ENCODE measurements at places on chromosomes 6 and 20. TPM values are rescaled to one million over a fixed set of nuclear protein-coding genes. Genes with fewer than 3 reads are reported as not detected.

The IP6K3 gene
- total RNA-seq, result 55.3 TPM

The HLA-DQA2 gene
- 27.7 TPM for total RNA-seq

The LGSN gene
- total RNA-seq, result not detected

GRCh38 chr6:153962555-153962954, 76.5 kb upstream of the OPRM1 start:
- no peak overlapping the region for H3K4me3 ChIP-seq
- no peaks in the 10 kb centered on the region for H3K27me3 ChIP-seq
- H3K27ac ChIP-seq, result no peak overlapping the region
- no peaks in the 10 kb centered on the region for H3K4me1 ChIP-seq
- DNase-seq, result no peak

DNA sequence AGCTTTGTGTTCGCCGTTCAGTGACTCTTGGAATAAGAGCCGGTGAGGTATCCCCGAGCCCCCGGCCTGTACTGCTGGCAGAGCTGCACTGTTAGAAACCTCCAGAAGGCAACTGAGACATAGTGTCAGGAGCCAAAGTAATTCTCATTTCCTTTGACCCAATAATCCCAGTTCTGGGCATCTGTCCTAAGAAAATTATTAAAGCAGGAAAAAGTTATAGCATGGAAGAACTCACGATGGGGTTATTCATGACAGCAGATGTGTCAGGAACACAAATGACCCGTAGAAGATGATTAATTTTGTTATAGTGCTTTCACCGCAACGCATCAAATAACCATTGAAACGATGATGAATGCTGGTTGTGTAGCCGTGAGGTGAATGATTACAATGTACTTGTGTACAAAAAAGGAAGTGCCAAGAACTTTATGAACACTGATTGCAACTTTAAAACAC, 20.3 kb downstream of the CYP21A2 start:
- H3K36me3 ChIP-seq, result peaks cover 79% of the 10 kb centered on the region
- H3K27me3 ChIP-seq, result no peaks in the 10 kb centered on the region
- peak; percentile 21 for DNase-seq
- no peaks in the 10 kb centered on the region for H3K4me1 ChIP-seq
- H3K4me3 ChIP-seq, result no peak overlapping the region
- no peak overlapping the region for H3K27ac ChIP-seq

The SYNCRIP gene
- 68.5 TPM for total RNA-seq

DNA sequence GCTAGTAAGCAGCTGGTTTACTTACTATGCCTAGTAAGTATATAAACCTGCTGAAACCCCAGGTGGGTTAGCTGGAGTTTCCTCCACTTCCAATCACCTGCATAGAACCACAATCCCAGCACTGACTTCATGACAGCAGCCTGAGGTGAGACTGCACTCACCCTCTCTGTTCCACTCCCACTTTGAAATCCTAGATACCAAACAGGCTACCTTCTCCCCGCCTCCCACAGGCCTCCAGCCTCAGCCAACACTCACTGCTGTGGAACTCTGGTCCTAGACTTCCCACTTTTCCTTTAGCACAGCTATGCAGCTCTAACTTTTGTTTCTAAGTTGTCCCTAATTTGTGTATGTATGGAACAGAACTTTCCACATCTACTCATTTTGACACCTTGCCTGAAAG, 149.7 kb upstream of the ARID1B start:
- H3K36me3 ChIP-seq, result no peaks in the 10 kb centered on the region
- H3K27me3 ChIP-seq, result no peaks in the 10 kb centered on the region
- no peak overlapping the region for H3K27ac ChIP-seq

- no peaks in the 10 kb centered on the region for H3K27me3 ChIP-seq
- DNase-seq, result no peak
- peaks cover 68% of the 10 kb centered on the region for H3K4me1 ChIP-seq
- H3K36me3 ChIP-seq, result no peaks in the 10 kb centered on the region
- H3K4me3 ChIP-seq, result peak overlapping the region; percentile 76
Measured at GRCh38 chr20:37524859-37525708, 2.6 kb downstream of the BLCAP start.

The TULP1 gene
- not detected for total RNA-seq

DNA sequence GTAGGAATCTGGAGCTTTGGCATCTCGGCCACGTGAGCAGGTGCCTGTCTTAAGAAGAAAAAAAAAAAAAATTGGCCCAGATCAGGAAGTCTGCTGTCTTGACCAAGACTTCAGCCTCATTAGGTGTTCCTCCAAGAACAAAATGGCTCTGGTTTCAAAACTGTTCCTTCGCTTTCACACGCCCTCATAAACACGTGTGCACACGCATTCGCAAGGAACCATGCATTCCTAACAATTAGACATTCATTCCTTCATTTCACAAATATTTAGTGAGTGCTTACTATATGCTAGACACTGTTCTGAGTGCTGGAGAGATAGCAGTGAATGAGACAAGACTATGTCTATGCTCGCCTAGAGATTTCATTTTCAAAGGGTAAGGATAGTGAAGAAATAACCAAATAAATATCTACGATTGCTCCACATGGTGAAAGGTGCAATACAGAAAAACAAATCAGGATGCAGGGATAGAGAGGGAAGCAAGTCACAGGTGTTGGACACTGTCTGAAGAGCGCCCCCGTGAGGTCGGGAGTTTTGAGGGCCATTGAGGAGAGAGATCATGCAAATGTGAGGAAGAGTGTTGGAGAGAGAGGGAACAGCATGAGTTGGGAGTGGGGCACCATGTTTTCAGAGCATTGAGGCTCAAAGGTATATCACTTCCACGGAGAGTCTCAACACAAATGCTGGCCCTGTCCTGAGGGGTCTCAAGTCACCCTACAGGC, 53.3 kb downstream of the CCDC170 start:
- no peaks in the 10 kb centered on the region for H3K27me3 ChIP-seq
- no peak overlapping the region for H3K27ac ChIP-seq
- no peak overlapping the region for H3K4me3 ChIP-seq
- H3K4me1 ChIP-seq, result no peaks in the 10 kb centered on the region
- no peak for DNase-seq

DNA sequence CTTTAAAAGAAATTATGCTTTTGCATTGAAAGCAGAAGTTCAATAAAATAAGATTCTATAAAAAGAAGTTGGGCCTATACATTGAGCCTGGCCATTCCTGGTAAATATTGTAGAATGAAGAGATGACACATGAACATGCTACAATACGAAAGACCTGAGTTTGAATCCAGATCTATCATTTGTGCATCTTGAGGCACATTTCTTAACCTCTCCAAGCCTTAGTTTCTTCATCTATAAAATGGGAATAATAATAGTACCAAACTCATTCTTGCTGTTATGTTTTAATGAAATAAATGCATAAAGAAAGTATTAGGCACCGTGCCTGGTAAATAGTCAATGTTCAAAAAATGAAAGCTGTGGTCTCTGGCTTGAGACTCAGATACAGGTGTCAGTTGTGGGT, 76.9 kb upstream of the PHACTR2 start:
- H3K4me3 ChIP-seq, result no peak overlapping the region
- no peak overlapping the region for H3K27ac ChIP-seq
- no peaks in the 10 kb centered on the region for H3K36me3 ChIP-seq
- H3K4me1 ChIP-seq, result peaks cover 8% of the 10 kb centered on the region
- no peaks in the 10 kb centered on the region for H3K27me3 ChIP-seq

The SDHAF4 gene
- total RNA-seq, result 8.8 TPM

The POPDC3 gene
- 59.7 TPM for total RNA-seq

The IRF4 gene
- not detected for total RNA-seq

DNA sequence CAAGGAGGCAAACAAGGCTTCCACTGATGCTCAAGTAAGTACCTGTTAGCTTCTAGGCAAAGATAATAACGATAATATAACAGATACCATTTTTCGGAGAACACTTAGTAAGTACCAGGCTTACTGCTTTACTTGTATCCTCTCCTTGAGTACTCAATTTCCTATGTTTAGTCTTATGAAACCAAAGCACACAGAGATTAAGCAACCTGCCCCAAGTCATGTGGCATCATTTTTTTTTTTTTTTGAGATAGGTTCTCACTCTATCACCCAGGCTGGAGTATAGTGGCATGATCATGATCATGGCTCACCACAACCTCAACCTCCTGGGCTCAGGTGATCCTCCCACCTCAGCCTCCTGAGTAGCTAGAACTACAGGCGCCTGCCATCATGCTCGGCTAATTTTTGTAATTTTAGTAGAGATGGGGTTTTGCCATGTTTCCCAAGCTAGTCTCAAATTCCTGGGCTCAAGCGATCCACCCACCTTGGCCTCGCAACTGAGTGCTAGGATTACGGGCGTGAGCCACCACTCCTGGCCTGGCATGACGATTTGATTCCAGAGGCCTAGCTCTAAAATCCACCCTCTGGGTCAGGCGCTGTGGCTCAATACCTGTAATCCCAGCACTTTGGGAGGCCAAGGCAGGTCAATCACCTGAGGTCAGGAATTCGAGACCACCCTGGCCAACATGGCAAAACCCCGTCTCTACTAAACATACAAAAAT, 14.0 kb downstream of the SPAG4 start:
- no peak overlapping the region for H3K4me3 ChIP-seq
- peaks cover 78% of the 10 kb centered on the region for H3K36me3 ChIP-seq
- H3K27me3 ChIP-seq, result no peaks in the 10 kb centered on the region
- no peak for DNase-seq
- H3K4me1 ChIP-seq, result no peaks in the 10 kb centered on the region

- no peaks in the 10 kb centered on the region for H3K4me1 ChIP-seq
- DNase-seq, result no peak
- no peaks in the 10 kb centered on the region for H3K36me3 ChIP-seq
- H3K4me3 ChIP-seq, result no peak overlapping the region
Measured at GRCh38 chr6:53910834-53911233, 116.0 kb downstream of the LRRC1 start.

The WTAP gene
- 47.8 TPM for total RNA-seq

DNA sequence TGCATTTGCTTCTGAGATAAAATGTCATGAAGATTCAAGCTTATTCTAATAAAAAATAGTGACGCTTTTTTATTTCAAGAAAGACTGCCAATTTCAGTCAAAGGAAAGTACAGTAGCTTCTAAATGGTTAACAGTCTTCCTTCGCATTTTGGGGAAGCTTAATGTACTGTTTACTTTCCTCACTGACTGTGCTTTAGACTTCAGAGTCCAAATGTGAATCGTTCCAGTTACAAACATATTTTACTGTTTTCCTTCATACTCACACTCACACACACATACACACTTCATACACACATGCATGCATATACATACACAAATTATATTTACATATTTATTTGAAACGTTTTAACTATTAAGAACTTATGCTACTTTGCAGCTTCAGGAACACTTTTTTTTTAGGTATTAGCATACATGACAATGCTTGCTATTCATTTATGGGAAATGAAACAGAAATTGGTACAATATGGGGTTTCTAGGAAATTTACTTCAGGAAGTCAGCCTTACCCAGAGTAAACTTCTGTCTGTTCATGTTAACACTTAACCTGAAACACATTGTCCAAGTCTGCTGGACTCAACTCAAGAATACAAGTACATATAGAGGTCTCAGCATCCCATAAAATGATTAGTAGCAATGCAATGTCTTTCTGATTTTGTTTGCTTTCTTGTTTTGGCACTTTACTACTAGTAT, 145.4 kb downstream of the RPS12 start:
- no peak overlapping the region for H3K27ac ChIP-seq
- H3K36me3 ChIP-seq, result no peaks in the 10 kb centered on the region
- no peaks in the 10 kb centered on the region for H3K27me3 ChIP-seq
- no peak for DNase-seq
- H3K4me1 ChIP-seq, result peaks cover 1% of the 10 kb centered on the region
